Lung microvascular endothelial cell (primary cell): ENCODE measurements at places on chromosomes 5 and 9.

DNA sequence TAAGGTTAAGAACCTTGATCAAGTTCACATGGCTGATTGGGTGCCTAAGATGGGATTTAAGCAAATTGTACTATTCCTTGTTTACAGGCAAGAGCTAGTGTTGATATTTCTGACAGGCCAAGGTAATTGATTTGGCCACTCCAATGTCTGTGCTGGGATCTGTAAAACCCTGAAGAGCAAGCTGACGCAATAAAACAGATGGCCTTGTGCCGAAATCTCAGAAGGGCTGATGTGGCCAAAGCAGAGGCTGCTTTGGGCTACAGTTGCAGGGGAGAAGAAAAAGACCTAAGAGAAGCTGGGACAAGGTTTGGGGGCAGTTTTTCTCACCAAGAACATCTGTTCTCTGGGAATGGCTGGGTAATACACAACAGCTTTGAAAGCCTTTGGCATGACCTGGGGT, 463.2 kb upstream of the ZNF608 start:
- no peak for DNase-seq

DNA sequence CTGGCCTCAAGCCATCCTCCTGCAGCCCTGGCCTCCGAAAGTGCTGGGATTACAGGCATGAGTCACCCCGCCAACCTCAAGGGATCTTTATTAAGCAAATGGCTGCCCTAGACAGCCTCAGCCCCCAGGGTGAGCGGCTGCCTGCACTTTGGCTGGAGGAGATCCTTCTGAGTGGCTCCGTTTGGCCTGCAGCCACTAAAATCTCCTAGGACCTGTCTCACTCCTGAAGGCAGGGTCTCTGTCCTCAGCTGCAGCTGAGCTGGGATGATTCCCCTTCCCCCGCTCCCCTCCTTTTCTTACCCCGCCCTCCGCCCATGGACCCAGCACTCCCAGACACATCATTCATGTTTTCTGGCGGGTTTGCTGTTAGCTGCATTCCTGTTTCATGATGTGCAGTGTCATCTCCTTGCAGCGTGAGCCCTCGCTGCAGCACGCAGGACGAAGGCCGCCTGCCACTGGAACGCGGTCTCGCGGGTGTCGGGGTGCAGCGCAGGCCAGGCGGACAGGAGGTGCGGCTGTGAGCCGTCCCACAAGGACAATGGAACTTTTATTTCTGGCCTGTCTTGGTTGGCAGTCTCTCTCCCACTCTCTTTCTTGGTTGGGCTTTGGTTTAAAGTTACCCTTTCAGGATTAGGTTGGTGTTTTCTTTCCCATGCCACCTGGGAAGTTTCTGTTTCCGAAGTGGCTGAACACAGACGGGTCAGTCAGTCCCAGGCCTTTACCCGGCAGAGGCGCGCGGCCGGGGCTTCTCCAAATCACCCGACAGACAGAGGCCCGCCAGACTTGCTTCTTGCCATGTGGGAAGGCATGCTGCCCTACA, 137.1 kb downstream of the FOXD1 start:
- no peak for DNase-seq

- DNase-seq = peak; percentile 43
Measured at GRCh38 chr9:133954862-133955529, 37.1 kb downstream of the VAV2 start.

DNA sequence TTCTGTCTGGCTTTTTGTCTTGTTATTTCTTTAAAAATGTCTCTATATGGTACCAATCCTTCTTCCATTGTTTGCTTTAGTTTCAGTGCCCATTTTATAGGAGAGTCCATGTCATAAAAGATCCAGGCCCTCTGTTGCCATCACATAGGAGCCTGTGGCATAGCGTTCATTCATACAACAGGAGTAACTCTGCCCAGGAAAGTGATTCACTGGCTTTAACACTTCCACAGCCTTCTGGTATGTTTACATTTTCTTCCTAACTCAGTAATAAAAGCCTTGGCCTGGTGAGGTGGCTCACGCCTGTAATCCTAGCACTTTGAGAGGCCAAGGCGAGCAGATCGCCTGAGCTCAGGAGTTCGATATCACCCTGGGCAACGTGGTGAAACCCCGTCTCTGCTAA, 519.3 kb upstream of the PTGER4 start:
- DNase-seq = peak; percentile 51

GRCh38 chr5:154714266-154714986, 40.8 kb upstream of the LARP1 start:
- DNase-seq = peak; percentile 57

DNA sequence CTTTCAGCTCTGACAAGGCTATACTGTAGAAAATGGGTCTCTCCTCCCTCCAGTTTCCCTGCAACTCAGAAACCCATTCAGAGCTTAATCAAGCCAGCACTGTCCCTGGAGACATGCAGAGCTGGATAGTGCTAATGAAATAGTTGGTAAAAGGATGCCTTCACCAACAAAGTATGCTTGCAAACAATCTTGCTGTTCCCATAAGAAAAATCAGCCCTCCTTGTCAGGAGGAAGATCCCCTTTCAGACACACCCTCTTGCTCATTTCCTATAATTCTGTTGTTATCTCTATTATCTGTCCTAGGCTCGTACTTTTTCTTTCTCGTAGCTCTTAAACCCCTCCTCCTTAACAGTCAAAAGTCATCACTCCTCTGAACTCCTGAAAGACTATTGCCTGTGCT, 9.9 kb upstream of the OSMR start:
- DNase-seq = no peak

DNA sequence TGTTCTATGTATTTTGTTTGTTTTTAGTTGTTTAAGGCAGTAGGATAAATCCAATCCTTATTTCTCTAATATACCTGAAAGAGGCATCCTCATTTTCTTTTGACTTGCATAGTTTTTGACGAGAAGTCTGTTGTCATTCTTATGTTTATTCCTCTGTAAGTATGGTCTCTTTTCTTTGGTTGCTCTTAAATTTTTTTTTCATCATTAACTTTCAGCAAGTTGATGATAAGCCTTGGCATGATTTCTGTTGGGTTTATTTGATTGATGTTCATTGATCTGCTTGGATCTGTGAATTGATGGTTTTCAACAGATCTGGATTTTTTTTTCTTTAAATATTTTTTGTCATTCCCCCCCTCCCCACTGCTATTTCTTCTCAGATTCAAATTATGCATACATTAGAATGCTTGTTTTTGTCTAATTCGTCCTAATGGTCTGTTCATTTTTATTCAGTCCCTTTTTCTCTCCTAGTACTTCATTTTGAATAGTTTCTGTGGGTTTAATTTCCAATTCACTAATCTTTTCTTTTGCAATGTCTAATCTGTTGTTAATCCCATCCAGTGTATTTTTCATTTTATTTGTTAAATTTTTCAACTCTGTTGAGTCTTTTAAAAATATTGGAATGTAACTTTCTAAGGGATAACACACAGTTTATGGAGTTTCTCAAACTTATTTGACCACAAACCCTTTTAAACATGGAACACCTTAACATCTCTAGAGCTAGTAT, 495.9 kb downstream of the CSNK1G3 start:
- DNase-seq = no peak

GRCh38 chr5:175753536-175754402, 95.9 kb downstream of the HRH2 start:
- no peak for DNase-seq
